ENCODE measurements at places on chromosomes 3 and 15.
A peak's percentile ranks its signal among the peaks of the same experiment; 100 is the strongest.

- no peak for DNase-seq
Measured at GRCh38 chr15:76204916-76205460, 106.3 kb downstream of the ETFA start.

- DNase-seq = no peak
Measured at GRCh38 chr15:32722136-32722535, 4.3 kb downstream of the GREM1 start.

DNA sequence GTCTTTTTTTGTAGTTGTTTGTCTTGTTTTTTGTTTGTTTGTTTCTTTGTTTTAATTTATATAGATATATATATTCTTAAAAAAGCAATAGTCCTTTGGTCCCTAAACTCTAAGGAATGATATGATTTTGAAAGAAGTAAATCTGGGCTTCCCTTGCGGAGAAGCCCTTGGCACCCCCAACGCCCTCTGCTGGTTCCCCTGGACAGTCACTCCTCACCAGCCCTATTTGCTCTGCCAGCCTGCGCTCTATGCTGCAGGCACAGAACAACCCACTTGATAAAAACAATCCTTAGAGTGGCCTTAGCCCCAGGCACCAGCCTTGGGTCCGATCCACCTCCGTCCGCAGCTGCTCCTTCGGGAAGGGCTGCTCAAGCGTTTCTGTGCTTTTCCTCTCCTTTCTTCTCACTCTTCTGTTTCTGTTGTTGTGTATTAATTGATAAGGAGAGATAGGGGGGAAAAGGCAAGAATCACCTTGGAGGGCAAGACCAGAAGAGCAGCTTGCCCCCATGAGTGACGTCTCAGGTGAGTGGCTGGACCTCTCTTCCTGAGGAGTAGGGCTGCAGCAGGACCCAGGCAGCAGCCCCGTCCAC is 13.7 kb upstream of the PARP6 start:
- peak; percentile 55 for DNase-seq

DNA sequence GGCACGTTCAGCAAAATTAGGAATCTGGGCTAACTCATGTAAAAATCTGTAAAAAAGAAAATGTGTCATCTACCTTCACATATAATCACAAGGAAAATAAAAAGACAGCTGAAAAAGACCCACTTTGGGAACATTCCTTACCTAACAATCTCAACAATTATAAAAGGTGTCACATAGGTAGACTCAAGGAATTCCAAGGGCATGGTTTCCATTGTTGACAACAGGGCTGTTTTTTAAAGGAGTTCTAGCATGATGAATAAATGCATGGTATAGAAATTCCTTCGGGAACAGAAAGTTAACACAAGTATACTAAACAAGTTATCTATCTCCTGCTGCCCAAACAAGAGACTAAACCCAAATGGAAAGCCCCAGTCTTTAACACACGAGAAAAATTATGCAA is 184.2 kb downstream of the GREM1 start:
- DNase-seq = no peak

DNA sequence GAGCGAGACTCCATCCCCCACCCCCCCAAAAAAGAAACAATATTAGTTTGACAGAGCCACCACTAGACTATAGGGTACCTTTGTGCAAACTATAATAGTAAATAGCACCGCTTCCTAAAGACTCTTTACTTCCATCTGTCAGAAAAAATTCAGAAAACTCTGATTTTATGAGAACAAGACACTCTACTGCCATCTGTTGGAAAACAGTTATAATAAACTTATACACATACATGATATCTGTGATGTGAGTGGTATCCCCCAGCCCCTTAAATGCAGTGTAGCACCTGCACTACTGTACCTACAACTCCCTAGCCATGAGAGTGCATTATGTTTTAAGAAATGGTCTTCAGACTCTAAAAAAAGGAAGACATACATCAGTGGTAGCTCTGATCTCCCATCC is 47.1 kb upstream of the CTDSPL start:
- DNase-seq = no peak

GRCh38 chr3:191066669-191067068 is 132.4 kb upstream of the OSTN start:
- DNase-seq = no peak

- no peak for DNase-seq
Measured at GRCh38 chr3:71101626-71102025, 481.9 kb downstream of the FOXP1 start.

DNA sequence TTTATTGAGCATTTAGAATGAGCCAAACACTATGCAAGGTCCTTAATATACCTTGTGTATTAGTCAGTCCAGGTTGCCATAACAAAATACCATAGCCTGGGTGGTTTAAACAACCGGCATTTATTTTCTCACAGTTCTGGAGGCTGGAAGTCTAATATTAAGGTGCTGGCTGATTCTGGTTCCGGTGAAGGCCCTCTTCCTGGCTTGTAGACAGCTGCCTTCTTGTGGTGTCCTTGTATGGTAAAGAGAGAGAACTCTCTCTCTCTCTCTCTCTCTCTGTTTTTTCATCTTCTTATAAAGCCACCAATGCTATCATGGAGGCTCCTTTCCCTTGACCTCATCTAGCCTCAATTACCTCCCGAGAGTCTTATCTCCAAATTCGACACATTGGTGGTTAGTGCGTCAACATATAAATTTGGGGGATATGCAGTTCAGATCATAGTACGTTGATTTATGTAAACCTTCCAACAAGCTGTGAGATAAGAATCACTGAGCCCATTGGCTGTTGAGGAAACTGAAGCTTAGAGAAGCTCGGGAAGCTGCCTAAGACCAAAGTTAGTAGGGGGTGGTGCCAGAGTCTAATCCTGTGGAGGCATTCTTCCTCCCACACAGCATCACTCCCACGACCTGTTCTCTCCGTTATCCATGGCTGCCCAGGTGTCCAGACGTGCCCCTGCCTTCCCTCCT is 298.0 kb upstream of the PROK2 start:
- DNase-seq = no peak

GRCh38 chr3:45479621-45480035 is 91.3 kb downstream of the LARS2 start:
- DNase-seq = no peak

DNA sequence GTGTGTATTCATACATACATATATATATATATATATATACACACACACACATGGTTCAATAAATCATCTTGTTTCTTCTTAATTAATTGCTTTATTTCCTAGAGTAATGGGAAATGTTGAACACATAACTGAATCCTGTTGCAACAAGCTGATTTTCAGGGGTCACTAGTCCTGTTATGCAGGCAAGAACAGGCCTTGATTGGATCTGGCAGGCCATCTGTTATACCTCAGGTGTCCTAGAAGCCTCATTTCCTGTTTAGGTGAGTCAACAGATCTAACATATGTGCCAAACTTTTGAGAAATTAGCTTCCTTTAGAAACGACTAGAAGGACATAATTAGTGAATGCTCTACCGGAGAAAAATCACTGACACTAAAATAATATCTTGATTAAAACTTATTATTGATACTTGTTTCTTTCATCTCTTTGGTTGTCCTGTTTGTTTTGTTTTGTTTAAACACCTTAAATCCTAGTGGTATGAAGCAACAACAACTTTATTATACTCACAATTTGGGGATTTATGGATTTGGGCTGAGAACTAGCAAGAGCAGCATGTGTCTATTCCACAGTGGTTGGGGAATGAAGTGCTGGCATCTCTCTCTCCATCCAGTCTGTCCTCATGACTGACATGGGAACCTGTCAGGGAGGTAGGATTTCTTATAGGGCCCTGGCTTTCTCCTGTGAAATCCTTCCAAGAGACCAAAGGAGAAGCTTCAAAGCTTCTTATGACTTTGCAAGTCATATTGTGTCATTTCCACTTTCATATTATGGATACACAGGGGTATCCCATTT is 552.6 kb downstream of the NSUN3 start:
- no peak for DNase-seq

DNA sequence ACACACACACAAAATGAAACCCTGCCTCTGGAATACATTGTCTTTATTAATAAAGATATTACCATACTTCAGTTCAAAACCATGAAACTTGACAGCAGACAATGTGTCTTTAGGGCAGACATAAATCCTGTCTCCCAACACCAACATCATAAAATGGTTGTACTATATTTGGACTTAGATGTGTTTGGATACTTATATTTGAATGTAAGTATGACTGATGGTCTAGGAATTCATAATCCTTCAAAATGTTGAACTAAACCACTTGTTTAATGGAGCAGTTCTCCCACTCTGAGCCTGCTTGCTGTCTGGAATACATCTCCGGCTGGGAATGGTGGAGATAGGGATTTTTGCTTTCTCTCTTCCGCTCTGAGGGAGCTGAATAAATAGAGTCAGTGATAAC is 10.6 kb downstream of the FBN1 start:
- DNase-seq = no peak

DNA sequence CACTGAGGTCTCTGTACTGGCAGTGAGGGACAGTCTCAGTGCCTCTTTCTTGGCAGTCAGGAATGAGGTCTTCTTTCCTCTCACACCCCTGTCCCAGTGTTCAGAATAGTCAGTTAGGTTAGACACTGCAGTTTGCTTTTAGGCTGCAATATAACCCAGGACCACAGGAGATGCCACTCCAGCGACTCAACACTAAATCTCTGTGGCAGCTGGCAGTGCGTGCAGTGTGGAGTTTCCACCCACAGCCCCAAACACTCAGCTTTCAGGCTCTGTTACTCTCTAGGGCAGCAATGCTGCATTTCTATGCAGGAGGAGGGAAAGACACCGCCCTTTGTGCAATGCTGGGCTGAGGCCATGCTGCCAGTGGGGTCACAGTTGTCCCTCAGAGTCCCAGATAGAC is 150.2 kb upstream of the SUCLG2 start:
- DNase-seq = no peak

- DNase-seq = peak; percentile 3
Measured at GRCh38 chr3:3998140-3998922, 199.1 kb downstream of the LRRN1 start.

- DNase-seq = peak; percentile 53
Measured at GRCh38 chr15:38670128-38671005, 105.8 kb upstream of the RASGRP1 start.

DNA sequence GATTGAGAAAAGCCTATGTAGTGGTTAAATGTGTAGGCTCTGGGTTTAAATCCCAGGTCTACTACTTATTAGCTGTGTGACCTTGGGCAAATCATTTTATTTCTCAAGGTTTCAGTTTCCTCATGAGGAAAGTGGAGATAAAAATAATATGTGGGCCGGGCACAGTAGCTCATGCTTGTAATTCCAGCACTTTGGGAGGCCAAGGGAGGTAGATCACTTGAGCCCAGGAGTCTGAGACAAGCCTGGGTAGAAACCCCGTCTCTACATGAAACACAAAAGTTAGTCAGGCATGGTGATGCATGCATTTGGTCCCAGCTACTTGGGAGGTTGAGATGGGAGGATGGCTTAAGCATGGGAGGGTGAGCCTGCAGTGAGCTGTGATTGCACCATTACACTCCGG is 8.4 kb downstream of the SEMA5B start:
- no peak for DNase-seq

- no peak for DNase-seq
Measured at GRCh38 chr3:170953229-170953628, 44.8 kb upstream of the EIF5A2 start.

- DNase-seq = no peak
Measured at GRCh38 chr3:193559100-193559499, 4.4 kb upstream of the ATP13A4 start.

DNA sequence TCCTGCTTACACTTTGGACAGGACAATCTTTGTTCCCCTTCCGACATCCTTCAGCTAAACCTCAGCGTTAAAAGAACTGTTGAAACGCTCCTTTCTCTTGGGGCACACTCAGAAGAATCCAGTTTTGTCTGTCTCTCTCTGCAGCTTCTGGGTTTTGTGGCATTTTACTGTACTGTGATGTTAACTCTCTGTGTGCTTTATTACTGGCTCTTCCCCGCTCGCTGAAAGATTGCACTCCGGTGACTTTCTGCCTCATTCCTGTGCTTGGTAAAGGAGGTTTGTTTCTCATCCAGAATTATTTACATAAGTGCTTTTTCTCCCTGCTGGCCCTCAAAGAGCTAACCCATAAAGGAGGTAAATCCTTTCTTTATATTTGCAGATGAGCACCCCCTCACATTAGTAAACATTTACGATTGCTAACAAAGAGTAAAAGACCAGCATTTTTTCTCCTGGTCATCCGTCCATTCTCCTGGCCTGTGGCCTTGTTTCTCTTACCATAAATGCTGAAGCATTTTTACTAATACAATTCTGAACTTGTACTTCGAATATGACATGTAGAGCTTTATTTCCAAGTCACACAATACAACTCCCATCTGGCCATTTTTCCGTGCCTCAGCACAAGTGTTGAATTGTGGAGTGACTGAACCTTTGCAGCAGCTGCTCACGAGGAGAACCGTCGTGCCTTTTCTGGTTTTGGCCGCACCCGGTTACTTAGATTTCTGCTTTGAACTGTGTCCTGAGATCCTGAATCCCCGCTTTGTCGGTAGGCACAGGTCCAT is 69.3 kb upstream of the RPL35A start:
- DNase-seq = no peak

- no peak for DNase-seq
Measured at GRCh38 chr15:95837341-95838004, 493.0 kb upstream of the NR2F2 start.

GRCh38 chr15:26790118-26790517 is 17.3 kb upstream of the GABRB3 start:
- no peak for DNase-seq

- DNase-seq = no peak
Measured at GRCh38 chr3:168738527-168739325, 643.0 kb upstream of the GOLIM4 start.

DNA sequence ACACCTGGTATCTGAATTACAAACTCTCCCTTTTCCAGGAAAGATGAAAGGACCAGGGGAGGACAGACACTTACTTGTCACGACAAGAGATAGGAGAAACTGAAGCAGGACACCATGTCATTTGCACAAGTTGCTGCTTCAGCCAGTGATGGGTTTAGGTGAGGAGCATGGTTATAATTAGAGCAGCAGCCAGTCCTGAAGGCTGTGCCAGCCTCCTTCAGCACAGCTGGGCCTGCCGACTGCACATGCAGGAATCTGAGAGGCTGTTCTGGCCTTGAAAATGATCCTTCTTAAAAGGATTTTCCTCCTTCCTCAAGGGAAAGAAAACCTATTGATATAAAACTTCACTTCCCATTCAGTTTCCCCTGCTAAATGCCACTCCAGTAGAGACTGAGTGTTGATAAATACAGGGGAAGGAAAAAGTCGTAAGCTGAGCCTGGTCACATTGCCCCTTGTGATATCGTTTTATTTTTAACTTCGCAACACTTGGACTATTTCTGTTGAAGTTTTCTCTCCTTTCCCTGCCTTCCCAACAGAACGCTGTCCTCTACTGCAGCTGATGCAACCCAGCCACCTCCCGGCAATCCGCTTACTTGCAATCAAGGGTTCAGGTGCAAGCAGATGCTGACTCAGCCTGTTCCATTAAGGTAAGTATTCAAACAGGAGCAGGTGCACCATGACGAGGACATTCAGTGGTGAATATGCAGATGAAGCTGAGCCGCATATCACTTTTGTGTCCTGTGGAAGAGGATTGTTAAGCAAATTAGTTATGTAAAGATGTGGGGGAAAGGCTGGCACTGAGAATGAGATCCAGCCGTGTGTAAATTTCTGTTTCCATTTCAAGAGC is at the start of gene FBXO40:
TSS of gene FBXO40 (plus strand) at position 524 of the 847 bp plus-strand sequence. CDS start 27,197 bp downstream, outside the sequence.
- DNase-seq = peak; percentile 10

- DNase-seq = peak; percentile 7
Measured at GRCh38 chr3:111715911-111716523, 120.9 kb upstream of the ZBED2 start.

Data from germinal center (tissue), 1 donor.